RCC 7860 (cell line): ENCODE measurements at places on chromosomes 13 and 19.

GRCh38 chr13:65865206-65865605 is 1364.9 kb downstream of the PCDH9 start:
- no peak for DNase-seq

GRCh38 chr19:29971648-29972047 is 29.6 kb downstream of the URI1 start:
- no peak for DNase-seq

DNA sequence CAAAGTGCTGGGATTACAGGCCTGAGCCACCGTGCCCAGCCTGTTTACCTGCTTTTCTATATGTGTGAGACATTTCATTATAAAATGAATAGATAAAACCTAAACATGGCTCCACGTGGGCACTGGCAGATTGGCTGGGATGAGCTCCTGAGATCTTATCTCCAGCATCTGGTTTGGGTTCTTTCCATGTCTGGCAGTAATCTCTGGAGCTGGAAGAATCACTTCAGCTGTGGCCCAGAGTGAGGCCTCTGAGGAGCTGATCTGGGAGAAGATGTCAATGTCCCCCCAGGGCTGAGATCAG is 5.5 kb upstream of the SULT2A1 start:
- no peak for DNase-seq

DNA sequence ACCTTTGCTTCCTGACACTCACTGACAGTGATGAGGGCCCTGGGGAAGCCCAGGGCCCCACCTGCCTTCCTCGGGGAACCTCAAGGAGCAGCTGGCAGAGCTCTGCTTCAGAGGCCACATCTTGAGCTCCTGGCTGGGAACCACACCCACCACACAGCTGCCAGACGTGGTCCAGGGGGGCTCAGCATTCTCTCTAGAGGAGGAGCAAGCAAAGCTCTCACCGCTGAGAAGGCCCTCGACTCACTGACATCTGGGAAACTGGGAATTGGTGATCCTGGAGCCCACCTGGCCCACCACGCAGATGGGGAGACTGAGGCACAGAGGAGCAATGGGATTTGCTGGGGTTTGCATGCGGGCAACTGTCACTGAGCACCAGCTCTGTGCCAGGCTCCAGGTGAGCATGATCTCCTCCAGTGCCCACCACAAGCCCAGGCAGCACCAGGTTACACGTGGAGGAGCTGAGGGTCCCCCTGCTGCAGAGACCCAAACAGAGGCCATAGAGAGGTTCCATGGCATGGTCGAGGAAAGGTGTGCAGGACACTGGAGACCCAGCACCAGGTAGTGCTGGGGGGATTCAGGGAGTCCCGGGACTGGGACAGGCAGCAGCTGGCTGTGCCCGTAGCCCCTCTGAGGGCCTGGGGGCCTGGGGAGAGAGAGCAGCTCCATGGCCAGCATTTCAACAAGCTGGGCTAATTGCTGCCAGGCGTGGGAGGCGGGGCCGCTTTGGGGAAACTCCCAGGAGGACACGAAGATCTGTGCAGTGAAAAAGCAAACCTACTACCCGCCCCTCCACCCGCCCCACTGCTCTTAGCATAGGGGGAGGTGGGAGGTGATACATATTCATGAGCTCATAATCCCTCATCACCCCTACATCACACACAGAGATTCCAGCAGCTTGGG is 33.4 kb downstream of the PEPD start:
- no peak for DNase-seq

GRCh38 chr13:43258771-43259170 is 235.4 kb downstream of the DNAJC15 start:
- no peak for DNase-seq

DNA sequence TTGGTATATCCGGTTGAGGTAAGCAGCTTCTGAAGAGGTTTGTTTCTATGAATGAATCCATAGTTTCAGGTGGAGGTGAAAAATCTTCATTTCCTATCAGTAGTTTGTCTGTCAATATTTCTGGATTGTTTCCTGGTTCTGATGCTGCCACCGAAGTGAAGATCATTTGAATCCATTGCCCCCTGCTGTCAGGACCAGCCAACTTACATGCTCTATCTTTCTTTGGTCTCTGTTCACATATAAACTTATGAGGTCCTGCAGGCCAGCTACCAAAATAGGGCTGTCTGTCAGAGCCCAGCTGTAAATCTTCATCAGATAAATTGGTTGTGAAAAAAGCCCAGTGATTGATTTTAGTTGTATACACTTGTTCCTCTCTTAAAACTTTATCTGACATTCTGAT is 15.2 kb upstream of the N4BP2L1 start:
- DNase-seq, result no peak

GRCh38 chr13:29294821-29295220 is 300.7 kb downstream of the SLC7A1 start:
- no peak for DNase-seq

GRCh38 chr13:33135097-33135496 is 118.9 kb downstream of the KL start:
- no peak for DNase-seq
